ENCODE measurements at places on chromosomes 5 and 9. TPM values are rescaled to one million over a fixed set of nuclear protein-coding genes. Genes with fewer than 3 reads are reported as not detected.
A peak's percentile ranks its signal among the peaks of the same experiment; 100 is the strongest.

The PCDHGB1 gene
- 0.59 TPM for total RNA-seq

The GABRA6 gene
- total RNA-seq: not detected

The PLPPR1 gene
- 0.25 TPM for total RNA-seq

The IL13 gene
- total RNA-seq: not detected

The SV2C gene
- total RNA-seq: not detected

The ENC1 gene
- total RNA-seq: 71.5 TPM

The C9orf43 gene
- 0.35 TPM for total RNA-seq

The ABLIM3 gene
- total RNA-seq: 18.8 TPM

The SKP1 gene
- total RNA-seq: 304 TPM

DNA sequence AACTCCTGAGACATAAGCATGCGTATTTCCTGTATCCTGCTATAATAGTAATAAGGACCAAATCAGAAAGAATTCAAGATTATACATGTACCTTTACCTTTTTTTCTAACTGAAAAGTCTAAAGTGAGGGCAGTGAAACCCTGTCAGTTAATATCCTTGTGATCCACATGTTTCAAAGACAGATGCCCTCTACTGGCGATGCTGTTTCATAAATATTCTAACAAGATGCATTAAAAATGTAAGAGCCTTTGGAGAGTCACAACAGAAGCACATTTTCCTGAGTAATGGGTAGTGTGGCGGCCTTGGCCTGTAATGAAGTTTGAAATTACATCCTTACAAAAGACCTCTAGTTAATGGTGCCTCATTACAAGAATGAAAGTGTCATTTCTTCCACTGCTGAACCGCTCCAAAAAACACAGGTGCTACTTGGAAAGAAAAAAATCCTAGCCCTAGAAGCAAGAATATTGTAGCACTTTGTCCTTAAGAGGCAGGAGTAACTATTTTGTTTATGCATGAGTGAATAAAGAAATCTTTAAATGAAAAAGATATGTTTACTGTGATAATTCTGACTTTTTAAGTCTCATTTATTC is 232.6 kb downstream of the EPB41L4A start:
- DNase-seq: no peak

- DNase-seq: no peak
These were observed 960 bp downstream of the CANX start for GRCh38 chr5:179699616-179700237.

DNA sequence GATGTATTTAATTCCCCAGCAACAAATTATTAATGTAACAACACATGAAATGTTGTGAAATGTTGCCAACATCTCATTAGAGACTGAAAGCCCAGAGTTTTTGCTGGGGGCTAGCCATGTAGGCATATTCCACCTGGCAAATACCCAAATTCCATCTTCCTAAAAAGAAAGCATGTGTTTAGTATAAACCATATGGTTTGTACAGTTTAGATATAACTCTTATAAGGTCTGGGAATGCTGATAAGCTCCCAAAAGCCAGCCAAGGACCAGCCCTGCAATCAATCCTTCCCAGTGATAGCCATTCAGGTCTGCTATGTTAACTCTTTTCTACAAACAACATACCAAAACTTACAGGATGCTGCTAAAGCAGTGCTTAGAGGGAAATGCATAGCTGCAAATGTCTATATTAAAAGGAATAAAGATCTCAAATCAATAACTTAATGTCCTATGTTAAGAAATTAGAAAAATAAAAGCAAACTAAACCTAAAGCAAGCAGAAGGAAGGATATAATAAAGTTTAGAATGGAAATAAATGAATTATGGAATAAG is 158.9 kb downstream of the AUH start:
- DNase-seq: no peak

- DNase-seq: no peak
These were observed 112.0 kb downstream of the SH3TC2 start for GRCh38 chr5:148950892-148951291.

- DNase-seq: no peak
These were observed 92.9 kb downstream of the RXRA start for GRCh38 chr9:134419000-134419683.

- DNase-seq: no peak
These were observed 87.0 kb upstream of the PHYKPL start for GRCh38 chr5:178319541-178320041.

- DNase-seq: no peak
These were observed 103.9 kb upstream of the DMRT1 start for GRCh38 chr9:737400-738120.

DNA sequence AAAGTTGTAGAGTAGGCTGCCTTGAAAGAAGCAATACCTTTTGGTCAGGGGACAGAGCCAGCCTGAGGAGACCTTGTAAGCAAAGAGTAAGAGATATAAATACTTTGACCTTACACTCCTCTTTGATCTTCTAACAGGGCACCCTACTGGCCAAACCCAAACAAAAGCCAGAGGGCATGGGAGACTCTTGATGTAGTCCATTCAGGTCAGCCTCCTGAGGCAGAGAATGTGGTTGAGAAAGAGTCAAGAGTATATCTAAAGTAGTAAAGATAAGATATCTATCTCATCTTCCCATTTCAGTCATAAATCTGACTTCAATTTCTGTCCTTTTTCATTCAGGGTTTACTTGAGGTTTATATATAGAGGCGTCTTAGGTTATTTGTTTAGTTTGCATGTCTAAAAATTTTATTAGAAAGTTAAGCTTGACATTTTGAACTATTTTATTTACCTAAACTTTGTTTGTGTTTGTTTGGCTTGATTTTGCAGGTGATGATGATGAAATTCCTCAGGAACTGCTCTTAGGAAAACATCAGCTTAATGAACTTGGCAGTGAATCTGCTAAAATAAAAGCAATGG is 125.7 kb downstream of the NIPBL start:
- DNase-seq: no peak

- no peak for DNase-seq
These were observed 21.9 kb downstream of the ZNF608 start for GRCh38 chr5:124724357-124725039.

DNA sequence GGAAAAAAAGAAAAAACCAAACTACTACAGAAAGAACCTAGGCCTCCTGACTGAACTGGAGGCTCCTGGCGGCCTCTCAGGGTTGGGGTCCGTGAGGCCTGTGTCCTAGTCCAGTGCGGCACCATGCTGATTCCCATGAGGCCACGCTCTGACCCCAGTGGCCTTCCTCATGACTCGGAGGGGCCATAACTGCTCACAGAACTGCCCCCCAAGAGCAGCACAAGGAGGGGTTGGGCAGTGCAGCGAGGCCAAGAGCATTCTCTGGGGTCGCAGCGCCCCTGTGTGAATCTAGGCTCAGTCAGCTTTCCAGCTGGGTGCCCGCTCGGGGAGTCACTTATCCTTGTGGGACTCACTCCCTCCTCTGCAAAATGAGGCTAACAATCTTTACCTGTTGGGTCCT is 79.3 kb upstream of the FBXW11 start:
- no peak for DNase-seq

- peak; percentile 99 for DNase-seq
These were observed 109.4 kb downstream of the ANKRD55 start for GRCh38 chr5:56123531-56124243.

DNA sequence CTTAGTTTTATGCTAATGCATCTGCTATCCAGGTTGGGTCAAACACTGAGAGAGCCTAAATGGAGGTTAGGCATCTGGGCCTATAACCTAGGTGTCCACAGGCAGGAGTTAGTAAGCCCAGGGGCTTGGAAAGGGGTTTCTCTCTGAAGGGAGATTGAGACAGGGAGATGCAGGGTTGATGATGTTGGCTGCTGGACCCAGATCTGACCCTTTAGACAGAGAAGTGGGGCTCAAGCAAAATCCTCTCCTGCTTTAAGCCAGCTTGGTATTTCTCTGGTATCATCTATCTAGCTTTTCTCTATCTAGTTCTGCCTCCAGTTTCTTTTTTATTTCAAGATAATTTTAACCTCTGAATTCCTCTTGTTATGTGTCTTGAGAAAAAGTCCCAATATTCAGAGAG is 18.3 kb upstream of the ANKRD55 start:
- no peak for DNase-seq

DNA sequence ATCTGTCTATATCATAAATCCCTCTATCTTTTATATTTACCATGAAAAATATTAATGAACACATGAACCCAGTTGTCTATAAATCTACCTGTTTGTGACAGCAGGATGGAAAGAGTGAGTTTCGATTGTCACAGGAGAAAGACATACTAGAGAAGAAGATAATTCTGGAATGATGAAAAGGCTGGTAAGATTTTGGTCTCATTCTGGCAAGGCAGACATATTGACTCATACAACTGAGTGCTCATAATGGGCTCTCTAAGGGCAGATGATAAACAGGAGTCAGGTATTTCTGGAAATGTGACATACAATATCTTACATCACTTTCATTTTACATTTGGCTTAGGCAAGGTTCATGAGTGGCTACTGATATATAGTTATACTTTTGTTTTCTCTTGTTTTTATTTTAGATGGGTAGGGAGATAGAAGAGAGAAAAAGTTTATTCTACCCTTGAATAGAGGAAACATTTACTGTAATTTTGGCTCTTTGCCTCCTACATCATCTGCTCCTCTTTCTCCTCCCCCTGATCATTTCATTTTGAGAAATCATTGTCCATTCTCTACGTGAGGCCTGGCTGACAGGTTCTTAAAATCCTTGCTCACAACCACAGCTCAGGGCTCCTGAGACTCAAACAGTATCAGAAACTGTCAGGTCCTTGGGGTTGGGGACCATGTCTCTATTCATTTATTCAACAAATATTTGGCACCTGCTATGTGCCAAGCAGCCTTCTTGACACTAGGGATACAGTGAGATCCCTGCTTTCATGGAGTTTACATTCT is 14.4 kb downstream of the ELOVL7 start:
- DNase-seq: no peak

DNA sequence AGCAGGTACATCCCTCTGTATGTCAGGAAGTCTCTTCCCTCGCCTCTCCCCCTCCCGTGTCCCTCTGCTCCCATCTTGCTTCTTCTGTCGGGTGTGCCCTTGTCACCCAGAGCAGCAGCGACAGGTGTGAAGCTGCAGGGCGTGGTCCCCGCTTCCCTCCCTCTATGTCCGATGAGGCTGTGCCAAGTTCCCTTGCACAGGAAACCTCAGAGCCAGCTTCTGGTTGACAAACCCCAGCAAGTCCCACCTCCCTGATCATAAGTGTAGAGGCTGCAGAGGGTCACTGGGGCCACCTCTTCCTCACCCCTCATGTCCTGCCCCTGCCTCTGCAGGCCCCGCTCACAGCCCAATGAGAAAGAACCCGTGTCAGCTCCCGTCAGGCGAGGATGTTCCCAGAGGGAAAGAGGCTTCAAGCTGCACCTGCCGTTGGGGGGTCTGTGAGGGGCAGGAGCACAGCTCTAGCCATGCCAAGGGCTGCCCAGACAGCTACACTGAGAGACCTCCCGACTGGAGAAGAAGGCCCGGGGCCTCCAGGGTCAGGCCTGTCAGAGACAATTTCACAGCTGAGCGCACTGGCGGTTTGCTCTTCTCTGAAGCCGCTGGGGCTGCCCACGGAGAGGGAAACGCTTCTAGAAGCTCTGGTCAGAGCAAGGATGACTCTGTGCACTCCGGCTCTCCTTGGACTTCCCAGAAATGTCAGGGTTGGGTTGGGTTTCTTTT is 73.3 kb downstream of the AK8 start:
- no peak for DNase-seq

DNA sequence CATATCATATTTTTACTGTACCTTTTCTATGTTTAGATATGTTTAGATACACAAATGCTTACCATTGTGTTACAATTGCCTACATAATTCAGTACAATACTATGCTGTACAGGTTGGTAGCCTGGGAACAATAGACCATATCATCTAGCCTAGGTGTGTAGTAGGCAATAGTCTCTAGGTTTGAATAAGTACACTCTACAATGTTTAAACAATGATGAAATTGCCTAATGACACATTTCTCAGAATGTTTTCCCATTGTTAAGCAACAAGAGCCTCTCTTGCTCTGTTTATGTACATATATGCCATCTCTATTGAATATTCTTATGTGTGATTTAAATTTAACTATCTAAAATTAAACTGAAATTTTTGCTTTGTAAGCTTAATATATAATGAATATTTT is 209.6 kb upstream of the ST8SIA4 start:
- DNase-seq: no peak

DNA sequence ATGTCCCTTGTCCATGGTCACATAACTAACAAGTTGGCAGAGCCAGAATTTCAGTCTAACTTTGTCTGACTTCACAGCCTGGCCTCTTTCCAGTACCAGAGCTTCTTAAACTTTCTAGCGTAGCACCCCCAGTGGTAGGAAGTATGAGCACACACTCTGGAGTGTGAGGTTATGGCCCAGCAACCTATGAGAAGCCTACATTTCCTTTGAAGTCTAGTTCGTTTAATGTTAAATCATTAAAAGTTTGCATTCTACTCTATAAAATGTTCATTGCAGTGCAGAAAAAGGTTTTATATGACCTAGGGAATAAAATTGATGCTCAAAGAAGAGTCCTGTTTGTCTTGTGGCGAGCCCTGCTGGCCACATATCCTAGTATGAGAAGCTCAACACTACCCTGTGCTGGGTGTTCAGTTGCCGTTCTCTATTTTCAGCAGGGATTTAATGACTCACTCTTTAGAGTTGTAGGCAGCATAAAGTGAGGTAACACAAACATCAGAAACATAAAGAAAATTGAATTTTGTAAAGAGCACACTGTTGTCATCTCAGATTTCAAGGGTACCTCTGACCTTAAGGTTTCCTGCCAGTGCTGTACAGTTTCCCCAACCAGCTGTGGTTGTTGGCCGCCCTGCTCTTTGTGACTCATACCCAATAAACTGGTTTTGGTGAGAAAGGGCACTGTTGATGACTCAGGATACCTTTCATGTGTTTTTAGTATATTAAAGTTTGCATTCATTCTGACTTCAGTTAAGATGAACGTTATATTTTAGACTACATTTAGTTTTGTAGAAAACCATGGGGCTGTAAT is 14.3 kb downstream of the MCCC2 start:
- peak; percentile 95 for DNase-seq

- no peak for DNase-seq
These were observed 47.1 kb upstream of the PWWP2A start for GRCh38 chr5:160166069-160166972.

DNA sequence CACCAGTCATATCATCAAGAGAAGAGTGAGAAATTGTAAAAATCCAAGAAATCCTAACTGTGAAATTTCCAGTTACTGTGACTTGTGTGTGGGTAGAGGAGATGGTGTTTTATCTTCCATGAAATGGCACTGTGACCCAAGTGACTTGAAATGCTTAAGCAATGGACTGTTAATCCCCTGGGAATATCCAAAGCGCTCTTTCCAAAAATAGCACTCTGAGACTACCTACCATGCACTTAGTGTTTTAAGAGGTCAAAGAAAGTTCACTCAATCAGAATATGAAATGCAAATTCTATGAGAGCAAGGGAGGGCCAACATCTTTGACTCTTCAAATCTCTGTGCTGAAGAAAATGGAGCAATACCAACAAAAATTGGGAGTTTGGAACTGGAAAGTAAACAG is 244.0 kb downstream of the GABRB2 start:
- DNase-seq: no peak

- DNase-seq: no peak
These were observed 9.4 kb downstream of the SKP2 start for GRCh38 chr5:36161361-36161760.

GRCh38 chr9:136386018-136386417 is 12.5 kb upstream of the CARD9 start:
- no peak for DNase-seq

- peak; percentile 37 for DNase-seq
These were observed 509.4 kb downstream of the NFIB start for GRCh38 chr9:13804532-13804931.
